ENCODE measurements at places on chromosomes 3 and 15.

DNA sequence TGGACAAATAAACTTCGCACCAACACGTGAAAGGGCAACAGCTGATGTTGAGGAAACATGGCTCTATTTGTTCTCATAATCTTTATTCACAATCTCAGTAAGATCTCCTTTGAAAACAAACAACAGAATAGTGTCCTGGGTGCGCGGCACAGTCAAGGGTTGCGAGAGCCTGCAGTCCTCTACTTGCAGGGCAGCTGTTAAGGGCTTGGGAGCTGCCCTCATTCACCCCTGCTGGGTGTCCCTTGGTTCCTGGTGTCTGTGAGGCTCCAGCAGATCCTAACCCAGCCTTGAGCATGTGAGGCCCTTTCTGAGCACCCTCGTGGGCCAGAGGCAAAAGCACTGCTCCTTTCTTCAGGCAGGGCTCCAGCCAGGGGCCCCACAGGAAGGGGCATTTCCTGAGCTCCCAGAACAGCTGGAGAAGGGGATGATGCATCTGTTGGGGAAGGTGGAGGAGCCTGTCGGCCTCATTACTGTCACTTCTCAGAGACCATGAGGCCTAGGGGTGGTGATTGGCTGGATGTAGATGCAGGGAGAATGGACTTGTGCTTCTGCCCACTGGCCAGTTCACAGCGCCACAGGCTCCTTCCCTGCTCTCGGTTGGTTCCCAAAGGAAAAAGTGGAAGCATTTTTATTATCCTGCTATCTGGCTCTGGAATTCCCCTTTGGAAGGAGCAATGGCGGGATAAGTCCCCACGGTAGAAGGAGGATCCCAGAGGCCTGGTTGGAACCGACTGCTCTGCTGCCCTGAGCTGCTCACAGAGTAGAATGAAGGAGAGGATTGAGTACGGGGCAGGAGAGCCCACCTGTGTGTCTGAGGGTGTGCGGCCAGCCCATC, 51.9 kb upstream of the KLF13 start:
- no peak for DNase-seq

- DNase-seq: peak; percentile 65
Observed at GRCh38 chr3:192570821-192571791, 156.2 kb downstream of the FGF12 start.

- no peak for DNase-seq
Observed at GRCh38 chr3:58884453-58884852, 165.4 kb downstream of the CFAP20DC start.

- peak; percentile 68 for DNase-seq
Observed at GRCh38 chr3:153291059-153291685, 129.1 kb downstream of the RAP2B start.

GRCh38 chr3:184248454-184249411, at the start of gene ALG3:
Gene ALG3 (minus strand): TSS chr3:184248962. CDS start chr3:184248940, 22 bp downstream.
- DNase-seq: peak; percentile 94

- no peak for DNase-seq
Observed at GRCh38 chr3:78611278-78611677, 1156.5 kb downstream of the ROBO1 start.

DNA sequence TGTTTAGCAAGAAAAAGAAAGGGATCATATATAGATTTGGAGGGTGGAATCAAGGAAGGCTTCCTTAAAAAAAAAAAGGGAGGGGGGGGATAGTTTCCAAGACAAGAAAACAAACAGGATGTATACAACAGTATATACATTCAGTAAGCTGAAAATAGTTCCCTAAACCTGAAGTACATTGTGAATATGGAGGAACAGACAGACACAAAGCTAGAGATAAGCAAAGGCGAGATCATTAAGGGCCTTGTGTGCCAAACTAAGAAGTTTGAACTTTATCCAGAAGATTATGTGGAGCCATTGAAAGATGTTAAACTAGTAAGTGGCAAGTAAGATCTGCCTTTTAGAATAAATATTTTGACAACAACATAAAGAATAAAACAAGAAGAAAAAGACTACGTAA, 93.3 kb upstream of the IMPG2 start:
- DNase-seq: no peak

GRCh38 chr3:192892981-192893700, 24.5 kb downstream of the MB21D2 start:
- peak; percentile 64 for DNase-seq

DNA sequence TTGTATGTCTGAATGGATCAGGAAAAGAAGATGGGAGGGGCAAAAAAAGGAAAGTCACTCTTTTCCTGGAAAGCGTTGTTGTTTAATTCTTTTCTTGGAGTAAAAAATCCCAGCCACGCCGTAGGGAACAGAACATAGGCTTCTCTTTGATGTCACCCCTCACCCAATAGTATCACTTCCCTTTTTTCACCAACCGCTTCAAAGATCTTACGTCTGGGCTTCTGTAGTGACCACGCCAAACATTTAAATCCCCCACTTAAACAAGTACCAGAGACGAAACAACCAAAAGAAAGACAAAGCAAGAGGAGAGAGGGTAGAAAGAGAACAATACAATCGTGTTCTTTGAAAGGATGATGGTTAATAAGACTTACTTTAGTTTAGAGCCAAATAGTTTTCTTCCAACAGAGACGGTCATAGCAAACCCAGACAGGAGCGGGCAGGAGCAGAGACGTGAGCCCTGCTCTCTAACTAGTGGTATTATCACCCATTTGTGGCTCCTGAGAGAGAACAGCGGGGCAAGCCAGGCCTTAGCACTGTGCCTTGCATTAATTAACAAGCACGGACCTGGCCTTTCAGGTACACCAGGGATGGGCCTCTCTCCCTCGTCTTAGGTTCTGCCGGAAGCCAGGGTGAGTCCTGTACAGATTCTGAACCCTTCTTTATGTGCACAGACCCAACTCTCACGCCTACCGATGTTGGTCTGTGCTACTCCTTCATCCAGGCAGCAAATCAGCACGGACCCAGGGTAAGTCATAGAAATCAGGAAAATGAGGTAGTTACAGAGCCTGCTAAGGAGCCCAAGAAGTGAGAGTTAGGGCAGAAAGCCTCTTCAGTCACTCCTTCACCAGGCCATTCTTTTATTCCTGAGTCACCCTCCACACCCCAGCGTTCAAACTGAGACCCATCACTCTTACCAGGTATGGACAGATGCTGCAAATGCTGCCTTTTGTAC, 28.2 kb upstream of the BCL6 start:
- peak; percentile 77 for DNase-seq

- no peak for DNase-seq
Observed at GRCh38 chr3:19016851-19017250, 131.5 kb upstream of the KCNH8 start.

DNA sequence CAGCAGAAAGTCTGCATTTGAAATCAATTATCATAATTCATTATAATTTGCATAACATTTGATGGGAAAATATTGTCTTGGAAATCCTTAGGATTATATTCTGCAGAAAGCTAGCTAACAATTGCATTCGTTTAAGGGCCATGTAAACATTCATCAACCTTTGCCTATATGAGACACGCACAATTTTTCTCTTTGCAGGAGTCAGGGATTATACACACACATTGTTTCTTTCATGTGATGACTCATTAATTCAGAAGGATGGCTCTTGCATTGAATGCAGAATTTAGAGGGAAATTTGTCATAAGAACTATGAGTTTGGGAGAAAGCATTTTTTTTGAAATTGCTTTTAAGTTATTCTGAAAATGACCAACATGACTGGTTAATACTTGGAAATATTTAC, 844.7 kb downstream of the DIPK2A start:
- DNase-seq: no peak

- DNase-seq: no peak
Observed at GRCh38 chr15:95644100-95644875, 686.2 kb upstream of the NR2F2 start.

- DNase-seq: no peak
Observed at GRCh38 chr3:126291537-126291936, 65.7 kb downstream of the KLF15 start.

DNA sequence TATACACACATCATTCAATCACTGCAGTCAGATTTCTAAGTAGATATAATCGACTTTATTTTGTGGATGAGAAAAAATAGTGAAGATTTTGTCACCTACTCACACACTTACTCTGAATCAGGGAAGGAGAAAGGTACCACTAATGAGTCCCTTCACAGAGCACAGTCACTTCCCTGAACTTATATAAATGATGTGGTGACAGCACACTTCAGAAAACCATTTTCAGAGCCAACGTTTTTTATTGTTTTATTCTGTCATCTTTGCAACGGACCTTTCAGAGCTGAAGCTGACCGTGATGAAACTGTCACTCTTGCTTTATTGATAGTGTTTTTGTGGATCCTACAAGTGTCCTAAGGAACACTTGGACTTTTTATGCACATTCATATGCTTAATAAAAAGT, 956.6 kb downstream of the SQOR start:
- DNase-seq: no peak

GRCh38 chr15:89777782-89778380, 1.7 kb downstream of the MESP2 start:
- DNase-seq: no peak

DNA sequence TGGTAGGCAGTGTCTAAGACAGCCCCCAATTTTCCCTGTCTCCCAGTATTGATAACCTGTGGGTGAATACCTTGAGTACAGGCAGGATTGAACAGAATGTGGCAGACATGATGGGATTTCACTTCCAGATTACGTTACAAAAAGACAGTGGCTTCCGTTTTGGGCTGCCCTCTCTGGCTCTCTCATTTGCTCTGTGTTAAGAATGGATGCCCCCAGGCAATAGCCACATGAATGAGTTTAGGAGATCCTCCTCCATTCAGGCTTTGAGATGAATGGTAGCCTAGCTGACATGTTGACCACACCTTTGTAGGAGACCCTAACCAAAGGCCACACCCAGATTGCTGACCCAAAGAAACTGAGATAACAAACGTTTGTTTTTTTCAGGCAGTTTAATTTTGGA, 34.3 kb downstream of the UBXN7 start:
- no peak for DNase-seq

DNA sequence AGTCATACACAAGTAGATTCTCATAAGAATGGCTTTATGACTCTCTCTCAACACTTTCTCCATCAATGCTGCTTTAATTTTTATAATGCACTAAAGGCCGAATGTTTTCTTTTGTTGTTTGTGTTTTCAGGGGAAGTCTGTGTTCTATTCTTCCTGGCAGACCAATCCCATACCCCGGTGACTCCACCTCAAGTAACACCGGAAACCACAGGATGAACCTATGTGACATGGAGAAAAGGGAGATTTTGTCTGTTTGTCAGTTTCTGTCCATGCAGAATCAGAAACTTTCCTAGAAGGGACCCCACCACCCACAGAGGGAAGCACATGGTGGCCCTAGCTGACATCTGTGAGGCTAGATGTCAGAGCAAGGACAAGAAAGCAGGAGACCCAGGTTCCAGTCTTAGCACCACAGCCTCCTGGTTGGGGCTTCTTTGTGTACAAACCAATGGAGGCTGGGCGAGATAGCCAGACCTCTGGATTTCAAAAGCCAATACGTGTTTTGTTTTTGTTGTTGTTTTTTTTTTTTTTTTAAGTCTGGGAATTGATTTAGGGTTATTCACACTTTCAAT, 109.0 kb downstream of the OSBPL10 start:
- DNase-seq: no peak

DNA sequence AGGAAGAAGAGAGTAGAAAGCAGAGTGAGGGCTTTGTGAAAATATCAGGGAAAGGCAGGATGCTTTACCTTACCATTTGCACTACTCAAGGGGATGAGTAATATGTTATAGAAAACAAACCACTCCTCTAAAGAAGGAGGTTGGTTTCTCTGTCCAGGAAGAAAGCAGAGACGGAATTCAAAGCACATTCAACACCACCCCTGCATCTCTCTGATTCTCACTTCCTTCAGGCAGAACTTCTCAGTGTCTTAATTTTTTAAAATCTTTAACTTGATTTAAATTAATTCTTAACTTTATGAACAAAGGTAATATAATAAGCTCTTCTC, 82.4 kb downstream of the NR2F2 start:
- no peak for DNase-seq

DNA sequence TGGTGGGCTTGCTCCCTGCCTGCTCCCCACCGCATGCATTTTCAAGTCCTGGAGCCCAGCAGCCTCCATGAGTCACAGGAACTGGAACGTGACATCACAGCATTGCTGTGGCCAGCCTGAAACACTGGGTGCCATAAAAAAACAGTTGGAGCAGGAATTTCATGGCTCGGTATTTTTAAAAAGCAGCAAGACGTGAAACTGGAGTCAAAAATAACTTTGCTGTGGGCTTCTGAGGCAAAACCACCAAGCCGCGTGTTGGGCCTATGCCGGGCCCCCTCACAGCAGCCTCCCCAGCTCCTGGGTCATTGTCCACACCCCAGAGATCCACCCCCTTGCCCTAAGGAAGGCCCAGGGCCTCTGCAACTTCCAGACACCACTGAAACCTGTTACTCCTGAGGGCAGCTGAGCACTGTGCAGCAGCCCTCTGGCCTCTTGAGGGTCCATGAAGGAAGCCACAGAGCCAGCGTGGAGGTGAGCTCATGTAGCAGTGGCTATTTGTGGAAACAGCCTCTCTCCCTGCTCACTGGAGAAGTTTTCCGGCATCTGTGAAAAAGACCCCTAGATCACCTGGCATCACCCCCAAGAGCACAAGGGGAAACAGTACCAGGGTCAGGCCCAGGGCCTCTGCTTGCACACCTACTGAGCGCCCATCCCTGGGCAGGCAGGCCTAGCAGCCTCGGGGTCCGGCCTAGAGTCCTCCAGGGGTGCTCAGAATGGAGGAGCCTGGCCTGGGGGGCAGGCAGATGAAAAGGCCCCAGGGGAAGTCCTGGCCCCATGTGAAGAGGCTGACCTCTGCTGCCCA, 34.0 kb upstream of the DUSP7 start:
- no peak for DNase-seq

DNA sequence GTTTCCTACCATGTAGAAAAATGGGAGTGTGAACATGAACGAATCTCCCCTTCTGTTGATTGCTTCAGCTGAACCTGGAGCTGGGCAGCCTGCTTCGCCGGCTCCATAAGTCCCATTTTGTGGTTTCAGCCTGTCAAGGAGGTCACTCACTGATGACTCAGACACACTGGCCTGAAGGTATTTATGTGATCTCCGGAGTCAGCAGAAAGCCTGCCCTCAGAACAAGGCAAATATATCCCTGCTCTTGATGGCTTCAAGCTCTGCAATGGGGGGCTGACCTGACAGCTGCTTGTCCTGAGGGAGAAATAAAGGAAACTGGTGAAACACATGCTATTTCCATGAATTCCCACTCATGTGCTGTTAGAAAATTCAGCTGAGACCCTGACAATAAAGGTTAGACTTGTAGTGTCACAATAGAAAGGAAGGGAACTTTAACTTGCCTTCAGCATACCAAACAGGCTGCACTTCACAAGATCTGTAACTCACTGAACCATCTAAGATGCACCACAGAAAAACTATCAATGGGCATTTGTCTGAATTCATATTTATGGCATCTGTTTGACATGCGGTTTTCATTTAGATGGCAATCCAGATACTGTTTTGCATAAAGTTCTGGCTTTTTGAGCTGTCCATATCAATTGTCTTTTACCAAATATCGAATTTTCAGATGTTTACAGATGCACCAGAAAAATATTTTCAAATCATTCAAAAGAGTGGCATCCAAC, 282.0 kb upstream of the VEPH1 start:
- no peak for DNase-seq

GRCh38 chr3:145357453-145357852, 803.5 kb downstream of the PLOD2 start:
- no peak for DNase-seq

Measured in RPMI8226 (cell line).